ENCODE measurements at places on chromosomes 2 and 18.

- peak; percentile 63 for DNase-seq
- H3K27ac ChIP-seq: peak overlapping the region; percentile 78
- H3K27me3 ChIP-seq: no peaks in the 10 kb centered on the region
Measured at GRCh38 chr18:62450546-62451410, 72.0 kb upstream of the ZCCHC2 start.

DNA sequence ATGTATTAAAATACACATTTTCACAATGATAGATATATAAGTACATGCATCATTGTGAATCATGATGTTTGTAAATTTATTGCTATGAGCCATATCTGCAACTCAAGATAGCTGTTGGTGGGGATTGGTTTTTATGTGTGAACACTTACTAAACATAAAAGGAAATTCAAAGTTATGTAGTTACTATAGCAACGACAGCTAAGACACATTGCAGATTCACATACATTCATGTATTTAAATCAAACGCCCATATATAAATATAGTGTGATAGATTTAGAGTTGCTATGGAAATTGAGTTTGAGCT, 65.6 kb downstream of the MAPRE2 start:
- no peak for DNase-seq
- peak overlapping the region; percentile 2 for H3K27ac ChIP-seq
- H3K4me1 ChIP-seq: peaks cover 60% of the 10 kb centered on the region
- peaks cover 10% of the 10 kb centered on the region for H3K36me3 ChIP-seq
- H3K4me3 ChIP-seq: no peak overlapping the region
- H3K27me3 ChIP-seq: no peaks in the 10 kb centered on the region

DNA sequence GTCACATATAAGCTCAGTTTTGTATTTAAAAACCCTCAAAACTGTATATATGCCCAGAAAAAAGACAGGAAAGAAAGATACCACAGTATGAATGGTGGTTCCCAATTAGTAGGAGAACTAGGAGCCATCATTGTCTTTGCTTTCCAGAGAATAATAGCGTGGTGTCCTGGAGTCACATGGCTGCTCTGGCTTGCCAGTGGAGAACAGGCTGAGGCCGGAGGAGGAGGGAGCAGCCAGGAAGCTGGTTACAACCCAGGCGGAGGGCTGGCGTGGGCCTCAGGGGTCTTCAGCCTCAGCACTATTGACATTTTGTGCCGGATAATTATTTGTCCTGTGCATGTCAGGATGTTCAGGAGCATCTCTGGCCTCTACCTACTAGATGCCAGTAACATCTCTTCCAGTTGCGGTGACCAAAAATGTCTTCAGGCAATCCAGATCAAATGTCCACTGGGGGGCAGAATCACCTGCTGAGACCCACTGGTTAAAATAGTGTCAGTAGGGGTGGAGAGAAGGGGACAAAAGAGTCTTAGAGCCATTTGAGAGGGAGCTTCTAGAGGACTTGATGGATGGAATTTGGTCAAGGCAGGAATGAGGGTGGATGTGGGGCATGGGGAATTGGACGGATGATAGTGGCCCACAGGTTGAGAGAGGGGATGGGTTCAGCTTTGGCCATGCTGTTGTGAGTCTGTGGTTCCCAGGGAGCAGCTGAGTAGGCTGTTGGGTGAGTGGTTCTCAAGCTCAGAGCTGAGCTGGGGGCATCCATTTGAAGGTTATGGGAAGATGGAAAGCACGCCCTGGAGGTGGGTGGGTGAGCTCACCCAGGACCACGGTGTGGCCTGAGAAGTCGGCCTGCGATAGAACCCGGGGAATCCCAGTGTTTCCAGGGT, 144.9 kb downstream of the AGAP1 start:
- H3K4me1 ChIP-seq: peaks cover 55% of the 10 kb centered on the region
- H3K36me3 ChIP-seq: no peaks in the 10 kb centered on the region
- H3K27ac ChIP-seq: peak overlapping the region; percentile 69

DNA sequence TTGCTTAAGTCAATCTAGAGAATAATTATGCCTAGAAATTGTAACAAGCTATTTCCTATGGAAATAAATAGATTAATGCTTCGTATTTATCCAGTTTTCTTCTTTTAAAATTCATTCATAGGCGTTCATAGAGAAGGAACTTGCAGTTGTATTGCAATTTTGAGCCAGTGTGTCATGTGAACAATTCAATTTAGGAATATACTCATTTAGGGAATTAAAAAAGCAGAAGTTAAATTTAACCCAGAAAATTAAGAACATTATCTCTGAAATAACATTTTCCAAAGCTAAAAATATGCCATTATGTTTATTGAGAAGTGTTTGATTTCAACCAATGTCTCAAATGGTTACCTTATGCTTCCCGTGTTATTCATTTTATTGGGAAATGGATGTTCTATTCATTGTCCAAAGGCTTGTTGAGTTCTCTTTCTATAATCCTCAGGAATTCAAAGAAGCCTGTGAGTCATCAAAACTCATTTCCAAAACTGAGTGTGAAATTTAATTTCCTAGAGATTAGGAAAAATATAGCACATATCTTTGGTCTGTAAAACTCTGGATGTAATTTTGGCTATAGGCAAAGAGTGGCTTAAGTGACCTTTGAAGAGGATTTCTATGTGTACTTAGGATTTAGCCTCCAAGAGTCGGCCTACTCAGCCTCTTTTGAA, 99.7 kb downstream of the SLC8A1 start:
- no peak overlapping the region for H3K4me3 ChIP-seq
- H3K27ac ChIP-seq: peak overlapping the region; percentile 79
- H3K36me3 ChIP-seq: no peaks in the 10 kb centered on the region

DNA sequence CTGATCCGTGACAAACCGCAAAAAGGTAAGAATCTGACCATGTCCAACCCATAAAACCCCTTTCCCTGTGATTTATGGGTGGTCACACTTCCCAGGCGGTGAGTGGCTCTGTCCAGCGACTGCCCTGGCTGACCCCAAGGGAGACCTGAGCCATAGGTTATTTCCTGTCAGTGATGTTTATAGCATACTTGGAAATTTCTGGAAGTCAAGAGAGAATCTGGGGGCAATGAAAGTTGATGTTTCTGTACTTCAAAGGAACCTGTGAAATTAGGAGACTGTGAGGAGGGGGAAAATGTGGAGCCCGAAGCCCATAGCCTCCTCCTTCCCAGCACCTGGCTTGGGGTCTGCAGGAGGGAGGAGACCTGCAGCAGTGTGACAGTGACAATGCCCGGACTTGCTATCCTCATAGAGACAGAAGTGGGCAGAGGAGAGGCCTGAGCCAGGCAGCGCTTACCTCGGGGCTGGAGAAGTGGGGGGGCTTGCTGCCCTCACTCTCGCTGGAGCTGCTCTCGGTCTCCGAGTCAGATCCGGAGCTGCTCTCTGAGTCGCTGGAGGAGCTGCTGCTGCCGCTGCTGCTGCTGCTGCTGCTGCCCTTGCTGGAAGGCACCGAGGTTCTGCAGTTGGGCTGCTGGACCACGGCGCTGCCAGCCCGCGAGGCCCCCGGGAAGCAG, 111.3 kb upstream of the REV1 start:
- no peak overlapping the region for H3K4me3 ChIP-seq
- H3K27me3 ChIP-seq: no peaks in the 10 kb centered on the region
- H3K27ac ChIP-seq: no peak overlapping the region
- DNase-seq: no peak
- H3K36me3 ChIP-seq: no peaks in the 10 kb centered on the region

GRCh38 chr2:60836491-60836890, 44.9 kb upstream of the REL start:
- H3K4me1 ChIP-seq: peaks cover 3% of the 10 kb centered on the region
- no peak for DNase-seq
- H3K4me3 ChIP-seq: no peak overlapping the region
- no peak overlapping the region for H3K27ac ChIP-seq
- H3K27me3 ChIP-seq: peaks cover 5% of the 10 kb centered on the region
- no peaks in the 10 kb centered on the region for H3K36me3 ChIP-seq

DNA sequence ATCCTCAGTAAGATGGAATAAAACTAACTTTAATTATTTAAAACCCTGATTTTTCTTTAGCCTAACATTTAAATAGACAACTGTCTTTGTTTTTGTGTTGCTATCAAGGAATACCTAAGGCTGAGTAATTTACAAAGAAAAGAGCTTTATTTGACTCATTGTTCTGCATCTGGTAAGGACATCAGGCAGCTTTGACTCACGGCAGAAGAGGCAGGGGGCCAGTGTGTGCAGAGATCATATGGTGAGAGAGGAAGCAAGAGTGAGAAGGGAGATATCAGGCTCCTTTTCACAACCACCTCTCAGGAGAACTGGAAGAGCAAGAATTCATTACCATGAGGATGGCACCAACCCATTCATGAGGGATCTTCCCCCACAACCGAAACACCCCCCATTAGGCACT, 64.6 kb upstream of the TFPI start:
- H3K36me3 ChIP-seq: no peaks in the 10 kb centered on the region
- H3K27me3 ChIP-seq: no peaks in the 10 kb centered on the region
- H3K27ac ChIP-seq: no peak overlapping the region
- no peaks in the 10 kb centered on the region for H3K4me1 ChIP-seq
- H3K4me3 ChIP-seq: no peak overlapping the region

GRCh38 chr2:64607381-64608304, 46.1 kb downstream of the SERTAD2 start:
- DNase-seq: no peak
- no peaks in the 10 kb centered on the region for H3K27me3 ChIP-seq
- H3K27ac ChIP-seq: no peak overlapping the region
- peaks cover 25% of the 10 kb centered on the region for H3K4me1 ChIP-seq

DNA sequence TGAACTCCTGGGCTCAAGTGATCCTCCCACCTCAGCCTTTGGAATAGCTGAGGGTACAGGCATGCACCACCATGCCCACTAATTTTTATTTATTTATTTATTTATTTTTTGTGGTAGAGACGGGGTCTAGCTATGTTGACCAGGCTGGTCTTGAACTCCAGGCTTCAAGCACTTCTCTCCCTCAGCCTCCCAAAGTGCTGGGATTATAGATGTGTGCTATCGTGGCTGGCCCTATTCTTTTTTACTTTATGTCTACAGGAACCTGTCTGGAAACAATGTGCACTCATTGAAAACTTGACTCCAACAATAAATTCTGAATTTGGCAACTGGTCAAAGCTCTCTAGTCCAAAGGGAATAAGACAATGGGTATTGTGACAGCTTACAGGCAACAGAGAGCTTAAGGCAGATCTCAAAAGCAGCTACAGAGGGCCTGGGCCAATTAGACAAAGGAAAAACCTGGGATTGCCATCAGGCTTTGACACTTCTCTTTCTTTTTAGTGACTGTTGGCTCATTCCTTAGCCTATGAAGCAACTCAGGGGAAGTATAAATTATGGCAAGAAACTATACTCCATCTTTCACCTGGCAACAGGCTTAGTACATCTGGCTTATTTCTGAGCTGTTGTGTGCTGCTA, 55.1 kb upstream of the RAPGEF4 start:
- H3K36me3 ChIP-seq: no peaks in the 10 kb centered on the region
- peaks cover 6% of the 10 kb centered on the region for H3K4me1 ChIP-seq
- H3K27me3 ChIP-seq: no peaks in the 10 kb centered on the region
- no peak overlapping the region for H3K4me3 ChIP-seq

DNA sequence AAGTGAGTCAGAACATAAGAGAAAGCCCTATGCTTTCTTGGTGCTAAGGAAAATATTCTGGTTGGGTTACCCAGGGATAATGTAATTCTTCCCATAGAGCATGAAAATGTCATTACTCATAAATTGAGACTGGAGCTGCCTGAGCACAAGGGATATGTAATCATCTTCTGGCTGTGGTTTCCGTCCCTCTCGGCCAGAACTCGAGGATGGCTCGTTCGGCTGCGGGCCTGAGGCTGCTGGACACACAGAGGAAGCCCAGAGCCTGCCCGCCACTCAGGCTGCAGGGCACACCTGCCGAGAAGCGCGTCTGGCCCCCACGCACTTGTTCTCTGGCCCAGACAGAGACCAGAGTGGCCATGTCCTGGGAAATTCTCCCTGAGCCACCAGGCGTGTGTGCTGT, 104.9 kb downstream of the ASAP2 start:
- H3K4me3 ChIP-seq: no peak overlapping the region
- H3K36me3 ChIP-seq: no peaks in the 10 kb centered on the region
- peak; percentile 55 for DNase-seq
- peak overlapping the region; percentile 78 for H3K27ac ChIP-seq

DNA sequence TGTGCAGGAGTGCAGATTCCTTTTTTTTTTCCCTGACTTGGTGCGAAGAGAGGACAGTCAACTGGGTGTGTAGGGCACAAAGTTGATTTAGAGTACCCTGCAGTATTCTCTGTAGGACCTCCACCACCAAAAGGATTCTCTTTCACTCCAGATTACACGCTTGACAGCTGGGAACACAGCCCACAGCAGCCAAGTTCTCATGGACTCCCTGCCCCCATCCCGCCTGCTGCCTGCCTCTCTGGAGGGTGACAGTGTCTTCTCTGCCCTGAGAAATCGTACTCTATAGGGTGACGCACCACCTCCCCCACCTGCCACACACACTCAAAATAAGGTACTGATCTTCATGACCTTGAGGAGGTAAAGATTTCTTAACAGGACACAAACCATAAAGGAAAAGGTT, 26.6 kb upstream of the IHH start:
- no peak overlapping the region for H3K27ac ChIP-seq
- no peak overlapping the region for H3K4me3 ChIP-seq

DNA sequence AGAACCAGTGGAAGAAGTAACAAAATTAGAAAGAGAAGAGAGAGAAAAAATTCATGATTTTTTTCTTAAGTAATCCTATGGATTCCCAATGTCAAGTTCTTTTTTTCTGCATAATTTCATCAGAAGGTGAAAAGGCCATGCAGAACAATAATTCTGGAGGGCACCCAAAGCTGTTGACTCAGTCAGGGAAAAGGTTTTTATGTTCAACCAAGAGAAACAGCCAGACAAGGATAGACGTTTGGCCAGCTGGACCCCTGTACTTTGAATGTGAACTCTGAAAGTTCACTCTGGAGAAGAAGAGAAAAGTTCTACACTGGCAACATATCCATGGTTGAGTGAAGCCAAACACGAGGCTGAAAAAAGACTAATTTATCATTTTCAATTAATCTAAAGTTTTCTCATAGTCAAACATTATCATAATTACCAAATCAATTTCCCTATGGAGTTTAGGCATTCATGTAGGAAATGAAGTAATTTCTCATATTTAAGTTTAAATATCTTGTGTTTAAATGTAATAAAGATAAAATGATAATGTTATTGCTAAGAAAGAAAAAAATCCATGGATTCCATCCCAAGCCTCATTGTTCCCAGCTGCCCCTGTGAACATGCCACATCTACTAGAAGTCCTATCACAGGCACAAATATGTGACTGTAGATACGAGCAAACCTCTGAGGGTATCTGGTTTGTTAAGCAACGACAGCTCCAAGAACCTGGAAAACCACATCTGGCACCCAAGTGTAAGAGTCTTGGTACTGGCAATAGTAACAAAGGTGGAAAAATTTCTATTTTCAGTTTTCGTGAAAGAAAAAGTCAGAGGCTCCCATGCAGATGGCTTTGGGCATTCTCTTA, 742.7 kb upstream of the ACVR2A start:
- DNase-seq: no peak
- no peak overlapping the region for H3K27ac ChIP-seq
- H3K4me1 ChIP-seq: no peaks in the 10 kb centered on the region
- no peaks in the 10 kb centered on the region for H3K36me3 ChIP-seq
- no peaks in the 10 kb centered on the region for H3K27me3 ChIP-seq

DNA sequence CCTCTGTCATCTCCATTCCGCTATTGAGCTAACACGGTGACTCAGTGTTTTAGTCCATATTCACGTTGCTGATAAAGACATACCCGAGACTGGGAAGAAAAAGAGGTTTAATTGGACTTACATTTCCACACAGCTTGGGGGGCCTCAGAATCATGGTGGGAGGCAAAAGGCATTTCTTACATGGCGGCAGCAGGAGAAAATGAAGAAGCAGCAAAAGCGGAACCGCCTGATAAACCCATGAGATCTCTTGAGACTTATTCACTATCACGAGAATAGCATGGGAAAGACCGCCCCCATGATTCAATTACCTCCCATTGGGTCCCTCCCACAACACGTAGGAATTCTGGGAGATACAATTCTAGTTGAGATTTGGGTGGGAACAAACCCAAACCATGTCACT, 22.6 kb upstream of the CXXC1 start:
- no peaks in the 10 kb centered on the region for H3K36me3 ChIP-seq
- DNase-seq: no peak
- H3K4me1 ChIP-seq: peaks cover 9% of the 10 kb centered on the region
- H3K27ac ChIP-seq: no peak overlapping the region
